NCI-H146 (cell line): ENCODE measurements at places on chromosomes 2 and 18.

DNA sequence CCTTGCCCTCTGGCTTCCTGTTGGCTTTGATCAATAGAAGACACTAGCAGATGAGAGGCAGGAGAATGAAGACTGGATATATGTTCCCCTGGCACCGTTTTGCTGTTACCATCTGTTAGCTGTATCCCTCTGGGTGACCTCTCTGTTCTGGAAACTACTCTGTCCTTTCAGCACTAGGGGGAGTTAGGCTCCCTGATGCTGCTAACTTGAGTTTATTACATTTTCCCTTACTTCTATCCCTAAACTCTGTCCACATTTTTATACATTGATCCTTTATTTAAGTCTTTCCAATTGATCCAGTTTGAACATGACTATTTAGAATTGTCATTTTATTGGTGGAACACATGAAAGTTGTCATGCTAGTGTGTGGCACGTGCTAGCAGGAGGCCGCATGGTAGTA, 1014.3 kb upstream of the CDH2 start:
- no peak for DNase-seq

DNA sequence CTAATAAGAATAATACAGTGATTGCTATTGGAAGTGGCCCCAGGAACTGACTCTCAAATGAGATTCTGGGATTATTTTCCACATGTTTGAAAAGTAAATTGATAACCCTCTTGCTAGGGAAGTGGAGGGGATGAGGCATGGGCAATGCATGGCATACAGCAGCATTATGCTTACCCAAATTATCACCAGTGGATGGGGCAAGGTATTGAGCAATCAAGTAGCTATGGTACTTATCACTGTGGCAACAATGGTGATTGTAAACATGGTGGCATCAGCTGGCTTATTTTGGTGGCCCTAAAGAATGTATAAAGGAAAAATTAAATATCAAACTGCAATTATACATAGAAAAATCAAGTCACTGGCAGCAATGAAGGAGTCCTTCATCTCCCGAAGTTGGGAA, 155.1 kb downstream of the FIGN start:
- no peak for DNase-seq

GRCh38 chr2:232632904-232633412, 446 bp upstream of the EFHD1 start:
- DNase-seq, result no peak

DNA sequence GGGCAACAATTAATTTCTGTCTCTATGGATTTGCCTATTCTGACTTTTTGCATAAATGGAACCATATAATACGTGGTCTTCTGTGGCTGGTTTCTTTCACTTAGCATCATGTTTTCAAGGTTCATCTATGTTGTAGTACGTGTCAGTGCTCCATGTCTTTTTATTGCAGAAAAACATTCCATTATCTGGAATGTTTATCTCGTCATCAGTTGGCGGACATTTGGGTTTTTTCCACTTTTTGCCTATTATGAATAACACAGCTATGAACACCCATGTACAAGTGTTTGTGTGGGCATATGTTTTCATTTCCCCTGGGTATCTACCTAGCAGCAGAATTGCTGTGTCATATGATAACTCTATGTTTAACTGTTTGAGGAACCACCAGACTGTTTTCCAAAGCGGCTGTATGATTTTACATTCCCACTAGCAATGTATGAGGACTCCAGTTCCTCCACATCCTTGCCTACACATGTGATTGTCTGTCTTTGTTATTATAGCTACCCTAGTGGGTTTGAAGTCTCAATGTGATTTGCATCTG, 49.9 kb downstream of the MYO7B start:
- no peak for DNase-seq

DNA sequence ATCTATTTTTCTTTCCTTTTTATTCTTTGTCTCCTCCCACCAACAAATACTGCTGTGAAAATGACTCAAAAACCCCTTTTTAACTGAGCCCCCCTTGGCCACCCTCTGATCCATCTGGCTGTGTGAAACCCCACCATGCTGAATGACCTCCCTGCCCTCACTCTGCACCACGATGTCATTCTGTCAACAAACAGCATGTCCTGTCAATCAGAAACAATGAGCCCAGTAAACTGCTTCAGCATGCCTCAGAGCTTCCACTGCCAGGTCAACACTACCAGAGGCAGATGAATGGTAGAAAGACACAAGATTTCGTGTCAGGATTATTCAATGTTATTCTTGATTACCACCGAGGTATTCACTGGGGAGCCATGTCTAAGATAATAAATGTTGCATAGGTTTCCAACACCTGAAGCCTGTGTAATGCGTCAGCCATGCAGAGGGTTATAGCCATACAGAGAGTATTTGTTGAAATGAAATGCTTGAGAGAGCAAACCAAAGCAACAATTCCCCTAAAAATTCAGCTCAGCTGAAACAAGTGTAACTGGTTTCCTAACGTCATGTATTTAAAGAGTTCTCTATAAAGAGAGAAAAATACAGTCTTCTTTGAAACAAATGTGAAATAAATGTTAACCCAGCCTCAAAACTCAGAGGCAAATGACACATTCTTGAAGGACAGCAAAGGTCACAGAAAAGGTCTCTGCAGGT, 76.7 kb downstream of the LRP2 start:
- DNase-seq, result no peak

DNA sequence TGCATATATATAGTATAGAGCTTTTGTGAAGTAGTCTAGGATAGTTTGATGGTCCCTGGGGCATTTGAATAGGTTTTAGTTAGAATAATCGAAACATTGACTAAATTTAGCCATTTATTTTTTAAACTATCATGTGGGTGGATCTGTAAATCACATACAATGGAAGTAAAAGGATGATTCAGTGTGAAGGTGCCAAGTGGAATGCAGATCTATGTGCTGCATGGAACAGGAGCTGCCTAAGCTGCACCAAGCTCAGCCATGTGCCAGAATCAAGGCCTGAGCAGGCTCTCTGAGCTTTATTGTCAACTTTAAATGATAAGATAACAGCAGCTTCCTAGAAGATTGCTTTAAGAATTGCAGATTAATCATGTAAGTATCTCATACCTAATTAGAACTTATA, 1996.2 kb upstream of the PIK3C3 start:
- DNase-seq, result no peak

- DNase-seq, result peak; percentile 71
Observed at GRCh38 chr2:23617167-23617810, 232.3 kb downstream of the KLHL29 start.

- DNase-seq, result no peak
Observed at GRCh38 chr18:75066021-75066880, 142.7 kb downstream of the PTGR3 start.

GRCh38 chr2:241378816-241379215, 22.7 kb downstream of the FARP2 start:
- no peak for DNase-seq

GRCh38 chr2:74777161-74777900, 56.6 kb upstream of the HK2 start:
- peak; percentile 8 for DNase-seq

- DNase-seq, result no peak
Observed at GRCh38 chr2:164257742-164258141, 363.5 kb downstream of the GRB14 start.

DNA sequence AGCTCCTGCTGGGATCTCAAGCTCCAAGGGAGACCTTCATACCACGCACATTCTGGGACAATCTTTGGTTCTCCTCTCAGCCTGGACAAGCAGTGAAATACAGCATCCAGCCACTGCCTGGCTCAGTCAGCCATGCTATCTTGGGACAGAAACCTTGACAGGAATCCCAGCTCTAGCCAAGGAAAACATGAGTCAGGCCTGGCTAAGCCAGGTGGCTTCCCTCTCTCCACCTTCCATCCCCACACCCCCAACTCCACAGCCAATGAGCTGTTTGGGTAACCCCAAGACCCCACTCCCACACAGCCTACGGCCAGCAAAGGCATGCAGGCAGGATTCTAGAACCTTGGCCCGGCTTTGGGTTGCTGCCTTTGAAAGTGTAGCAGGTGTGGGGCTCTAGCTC, 64.9 kb downstream of the MCFD2 start:
- DNase-seq, result no peak

GRCh38 chr2:211035548-211036185, 479.3 kb downstream of the CPS1 start:
- DNase-seq, result peak; percentile 54

GRCh38 chr2:240964704-240965295, 33.6 kb upstream of the SNED1 start:
- no peak for DNase-seq

GRCh38 chr2:96547731-96548171, 11.2 kb downstream of the ARID5A start:
- DNase-seq, result no peak

DNA sequence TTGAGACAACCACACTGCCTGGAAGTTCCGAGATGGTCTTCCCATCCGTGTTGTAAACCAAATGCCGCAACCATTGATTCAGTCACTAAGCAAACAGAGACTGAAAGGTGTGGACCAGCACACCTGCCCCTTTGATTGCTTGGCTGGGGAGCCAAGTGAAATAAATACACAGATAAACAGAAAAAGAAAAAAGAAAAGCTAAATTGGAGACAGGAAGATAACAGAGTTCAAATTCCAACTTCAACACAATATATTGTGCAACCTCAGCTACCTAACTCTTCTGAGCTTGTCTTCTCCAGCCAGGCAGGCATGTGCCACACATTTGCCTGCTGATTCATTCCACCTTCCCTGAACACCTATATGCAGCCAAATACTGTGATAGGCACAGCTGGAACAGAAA, 110.9 kb downstream of the PID1 start:
- peak; percentile 85 for DNase-seq

- no peak for DNase-seq
Observed at GRCh38 chr2:199982126-199982843, 26.9 kb downstream of the MAIP1 start.

DNA sequence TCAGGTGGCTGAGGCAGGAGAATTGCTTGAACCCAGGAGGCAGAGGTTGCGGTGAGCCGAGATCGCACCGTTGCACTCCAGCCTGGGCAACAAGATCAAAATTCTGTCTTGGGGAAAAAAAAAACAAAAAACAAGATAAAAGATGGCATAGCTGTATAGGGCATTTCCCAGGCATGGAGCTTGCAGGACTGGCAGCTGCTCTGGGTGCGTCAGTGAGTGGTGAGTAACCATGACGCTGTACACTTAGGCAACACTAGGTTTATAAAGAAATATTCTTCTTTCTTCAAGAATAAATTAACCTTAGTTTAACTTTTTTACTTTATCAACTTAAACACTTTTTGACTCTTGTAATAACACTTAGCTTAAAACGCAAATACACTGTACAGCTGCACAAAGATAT, 15.4 kb downstream of the TGOLN2 start:
- no peak for DNase-seq

DNA sequence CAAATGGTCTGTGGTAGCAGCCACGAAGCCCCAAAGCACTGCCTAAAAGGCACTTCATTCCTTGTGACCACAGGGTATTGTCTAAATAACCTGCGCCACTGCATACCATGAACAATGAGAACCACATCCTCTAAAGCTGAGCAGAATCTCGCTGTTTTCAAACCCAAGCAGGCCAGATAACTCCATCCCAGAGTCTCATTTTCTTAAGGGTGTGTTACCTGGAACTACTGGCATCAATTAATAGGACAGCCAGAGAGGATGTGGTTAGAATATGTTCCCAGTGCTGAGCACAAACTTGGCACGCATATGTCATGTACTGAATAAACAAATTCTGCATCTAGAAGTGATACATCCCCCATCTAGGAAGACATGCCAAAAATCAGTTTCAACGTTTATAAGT, 13.0 kb downstream of the VPS4B start:
- DNase-seq, result no peak

DNA sequence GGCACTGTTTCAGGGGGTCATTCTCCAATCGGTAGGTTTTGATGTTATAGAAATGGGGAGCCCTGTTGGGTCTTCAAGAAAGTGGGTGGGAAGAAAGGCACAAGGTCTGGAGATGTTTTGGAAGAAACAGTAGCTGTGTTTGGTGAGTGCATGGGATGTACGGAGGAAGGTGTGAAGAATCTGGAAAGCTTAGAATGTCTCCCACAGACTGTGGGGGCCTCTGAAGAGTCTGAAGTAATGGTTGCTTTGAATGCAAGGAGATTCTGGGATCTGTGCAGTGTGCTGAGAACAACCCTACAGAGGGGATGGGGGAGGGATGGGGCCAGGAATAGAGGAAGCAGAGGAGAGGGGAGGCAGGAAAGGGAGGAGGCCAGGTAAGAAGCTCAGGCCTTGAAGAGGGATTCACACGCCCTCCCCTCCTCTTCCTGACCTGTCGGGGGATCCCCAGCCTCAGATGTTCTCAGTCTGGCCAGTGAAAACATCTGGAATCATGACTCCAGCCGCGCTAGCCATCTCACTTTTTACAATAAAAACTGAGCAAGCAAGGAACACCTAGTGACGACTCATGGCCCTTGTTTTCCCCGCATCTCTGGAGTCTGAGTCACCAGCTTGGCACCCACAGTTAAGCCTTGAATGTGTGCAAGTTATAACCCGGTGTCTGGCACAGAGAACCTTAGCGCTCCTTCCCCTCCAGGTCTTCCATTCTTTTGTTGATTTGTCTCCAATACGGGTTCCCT, 74.2 kb downstream of the SH3BP4 start:
- no peak for DNase-seq

GRCh38 chr18:74497324-74497676, 1.1 kb downstream of the CNDP2 start:
- DNase-seq, result no peak

GRCh38 chr18:57561728-57562423, 24.6 kb downstream of the FECH start:
- DNase-seq, result peak; percentile 62

- no peak for DNase-seq
Observed at GRCh38 chr2:79771493-79771892, 258.6 kb downstream of the CTNNA2 start.

GRCh38 chr2:192087398-192087958, 107.3 kb downstream of the TMEFF2 start:
- DNase-seq, result no peak

- DNase-seq, result no peak
Observed at GRCh38 chr2:178108176-178108575, 4.1 kb upstream of the RBM45 start.

- DNase-seq, result no peak
Observed at GRCh38 chr2:136319651-136320050, 201.7 kb upstream of the CXCR4 start.

- peak; percentile 49 for DNase-seq
Observed at GRCh38 chr2:6352906-6353515, 512.7 kb downstream of the CMPK2 start.

DNA sequence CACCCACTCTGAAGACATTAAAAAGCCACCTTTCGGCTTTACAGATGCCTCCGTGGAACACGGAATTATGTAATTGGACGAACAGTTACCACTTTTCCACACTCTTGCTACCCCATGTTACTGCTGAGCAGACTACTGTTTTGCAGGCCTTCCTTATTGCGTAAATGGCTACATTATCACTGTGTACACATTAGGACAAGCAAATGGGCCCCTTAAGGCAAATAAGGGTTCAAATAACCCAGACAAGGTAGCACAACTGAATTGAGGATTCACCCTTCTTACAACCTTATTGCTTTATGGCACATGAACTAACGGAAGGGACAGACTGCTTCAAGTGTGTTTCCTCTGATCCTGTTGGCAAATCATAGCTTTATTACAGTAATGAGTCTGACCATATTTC, 832.2 kb upstream of the FANCL start:
- peak; percentile 7 for DNase-seq

- DNase-seq, result no peak
Observed at GRCh38 chr2:172993931-172994717, 81.5 kb upstream of the MAP3K20 start.
